NCI-H1105 treated with DMSO at 0.1 percent for 48 hours (cell line): ENCODE measurements at places on chromosomes 2 and 18.
A peak's percentile ranks its signal among the peaks of the same experiment; 100 is the strongest.

GRCh38 chr2:168661863-168662256 lies 140.6 kb upstream of the NOSTRIN start:
- DNase-seq = no peak

GRCh38 chr2:199495147-199495546 lies 37.4 kb upstream of the SATB2 start:
- no peak for DNase-seq

- no peak for DNase-seq
Measured at GRCh38 chr18:36728345-36728744, 100.5 kb downstream of the TPGS2 start.

- DNase-seq = no peak
Measured at GRCh38 chr2:21770787-21771186, 647.0 kb downstream of the TDRD15 start.

DNA sequence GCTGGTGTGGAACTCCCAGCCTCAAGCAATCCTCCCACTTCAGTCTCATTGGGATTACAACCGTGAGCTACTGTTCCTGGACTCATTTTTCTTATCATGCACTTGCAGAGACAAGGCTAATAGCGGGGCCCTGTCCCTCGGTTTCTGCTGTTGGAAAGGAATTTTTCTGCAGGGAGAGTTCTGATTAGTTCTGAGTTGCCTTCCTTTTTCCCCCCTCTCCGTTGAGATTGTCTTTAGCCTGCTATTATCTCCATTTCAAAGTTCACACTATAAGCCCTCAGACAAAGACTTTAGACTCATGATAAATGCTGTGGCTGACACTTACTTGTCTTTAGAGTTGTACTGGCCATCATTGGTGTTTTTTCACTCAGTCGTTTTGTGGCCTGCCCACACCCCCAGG lies 97.2 kb downstream of the NCOA1 start:
- DNase-seq = no peak

DNA sequence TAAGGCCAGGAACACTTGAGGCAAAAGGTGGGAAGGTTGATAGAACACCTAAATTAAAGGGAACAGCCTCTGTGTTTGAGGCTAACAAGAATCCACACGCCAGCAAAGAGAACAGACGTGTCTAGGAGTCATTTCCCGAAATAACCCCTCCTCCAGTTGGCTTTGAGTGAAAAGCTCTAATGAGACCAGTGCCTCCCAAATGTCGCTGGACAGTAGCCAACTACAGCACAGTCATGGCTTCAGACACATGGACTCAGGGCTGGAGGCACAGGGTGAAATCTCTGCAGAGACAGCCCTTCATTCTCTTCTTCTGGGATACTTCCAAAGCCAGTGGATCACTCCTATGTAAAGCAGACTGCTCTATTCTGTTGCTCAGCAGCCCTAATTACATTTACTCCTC lies 49.6 kb downstream of the SOWAHC start:
- peak; percentile 74 for DNase-seq

GRCh38 chr2:147829106-147829505 lies 15.7 kb upstream of the ACVR2A start:
- peak; percentile 52 for DNase-seq

DNA sequence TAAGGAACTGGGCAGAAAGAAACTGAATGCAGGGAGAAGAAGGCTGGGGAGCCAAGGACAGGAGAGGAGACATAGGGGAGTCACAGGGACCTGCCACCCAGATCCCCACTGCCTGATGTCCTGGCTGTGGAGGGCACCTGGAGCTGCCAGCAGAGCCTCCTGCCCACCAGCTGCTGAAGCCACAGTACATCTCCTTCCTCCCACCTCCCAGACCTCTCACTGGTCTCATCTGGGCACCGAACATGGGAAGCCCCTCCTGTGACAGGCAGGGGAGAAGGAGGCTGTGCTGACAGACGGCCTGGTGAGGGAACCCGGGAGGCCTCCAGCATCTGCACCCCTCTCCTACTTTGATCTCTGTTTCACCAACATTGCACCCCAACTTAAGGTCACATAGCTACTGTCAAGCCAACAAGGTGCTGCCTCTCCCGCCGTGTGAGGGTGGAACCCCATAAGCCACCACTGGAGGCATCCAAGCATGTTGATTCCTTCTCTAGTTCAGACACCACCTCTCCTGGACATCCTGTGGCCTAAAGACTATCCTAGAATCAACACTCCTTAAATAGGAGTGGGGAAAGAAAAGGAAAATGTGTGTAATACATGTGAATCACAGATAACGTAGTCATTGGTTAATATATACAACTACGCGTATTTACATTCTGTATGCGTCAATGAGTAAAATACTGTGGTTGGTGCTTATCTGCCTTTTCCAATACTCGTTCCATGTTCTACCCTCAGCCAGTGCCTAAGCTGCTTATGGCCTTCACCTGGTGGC lies 3.5 kb upstream of the RNPEPL1 start:
- DNase-seq = no peak

DNA sequence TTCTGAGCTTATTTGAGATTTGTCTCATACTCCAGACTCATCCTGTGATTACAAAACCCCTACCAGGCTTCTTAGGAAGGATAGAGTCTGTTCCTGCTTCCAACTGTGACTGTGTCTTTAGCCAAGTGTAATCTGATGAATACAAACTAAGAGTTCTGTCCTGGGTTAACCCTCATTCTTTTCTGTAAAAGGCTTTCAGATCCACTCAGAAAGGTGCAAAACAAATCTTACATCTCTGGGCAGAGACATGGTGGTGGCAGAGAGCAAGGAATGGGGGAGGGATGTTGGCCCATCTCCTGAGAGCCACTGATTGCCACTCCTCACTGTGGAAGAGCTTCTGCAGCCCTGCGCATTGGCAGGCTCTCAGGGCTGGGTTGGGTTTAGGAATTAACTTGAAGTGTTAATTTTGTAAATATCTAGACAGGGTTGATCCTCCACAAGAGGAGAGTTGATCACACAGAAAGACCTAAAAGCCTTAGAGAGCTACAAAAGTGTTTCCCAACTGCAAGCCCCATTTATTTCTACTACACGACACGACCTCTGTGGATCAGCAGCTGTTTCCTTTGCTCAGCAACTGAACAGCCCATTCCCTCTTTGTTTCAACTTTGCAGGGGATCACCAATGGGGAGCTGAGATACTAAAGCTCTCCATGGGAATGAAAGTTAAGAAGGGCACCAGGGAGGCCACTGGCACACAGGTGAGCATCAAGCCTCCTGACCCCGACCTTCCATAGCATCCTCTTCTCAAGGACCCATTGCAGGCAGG lies 23.7 kb upstream of the SPTBN1 start:
- no peak for DNase-seq

- peak; percentile 79 for DNase-seq
Measured at GRCh38 chr18:60508108-60508507, 135.5 kb upstream of the MC4R start.

GRCh38 chr2:35443087-35443486 lies 912.5 kb upstream of the CRIM1 start:
- no peak for DNase-seq

- DNase-seq = no peak
Measured at GRCh38 chr2:101430156-101430555, 42.9 kb upstream of the CREG2 start.

DNA sequence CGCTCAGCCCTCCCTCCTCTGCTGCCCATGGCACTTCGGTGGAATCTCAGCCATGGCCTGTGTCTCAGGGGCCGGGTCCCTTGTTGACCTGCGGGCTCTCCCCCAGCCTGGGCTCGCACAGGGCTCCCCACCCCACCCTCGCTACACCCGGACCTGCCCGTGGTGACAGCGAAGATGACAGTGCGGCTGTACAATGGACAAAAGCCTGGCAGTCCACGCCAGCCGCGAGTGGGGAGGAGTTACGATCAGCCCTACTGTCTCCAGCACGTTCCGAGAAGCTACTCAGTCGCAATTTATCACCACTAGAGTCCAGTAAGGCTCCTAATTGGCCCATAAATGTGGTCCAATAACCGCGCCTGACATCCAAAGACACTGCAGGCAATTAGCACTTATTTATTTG lies 31.6 kb downstream of the GBX2 start:
- no peak for DNase-seq

GRCh38 chr2:42931818-42932195 lies 139.4 kb upstream of the HAAO start:
- DNase-seq = no peak

DNA sequence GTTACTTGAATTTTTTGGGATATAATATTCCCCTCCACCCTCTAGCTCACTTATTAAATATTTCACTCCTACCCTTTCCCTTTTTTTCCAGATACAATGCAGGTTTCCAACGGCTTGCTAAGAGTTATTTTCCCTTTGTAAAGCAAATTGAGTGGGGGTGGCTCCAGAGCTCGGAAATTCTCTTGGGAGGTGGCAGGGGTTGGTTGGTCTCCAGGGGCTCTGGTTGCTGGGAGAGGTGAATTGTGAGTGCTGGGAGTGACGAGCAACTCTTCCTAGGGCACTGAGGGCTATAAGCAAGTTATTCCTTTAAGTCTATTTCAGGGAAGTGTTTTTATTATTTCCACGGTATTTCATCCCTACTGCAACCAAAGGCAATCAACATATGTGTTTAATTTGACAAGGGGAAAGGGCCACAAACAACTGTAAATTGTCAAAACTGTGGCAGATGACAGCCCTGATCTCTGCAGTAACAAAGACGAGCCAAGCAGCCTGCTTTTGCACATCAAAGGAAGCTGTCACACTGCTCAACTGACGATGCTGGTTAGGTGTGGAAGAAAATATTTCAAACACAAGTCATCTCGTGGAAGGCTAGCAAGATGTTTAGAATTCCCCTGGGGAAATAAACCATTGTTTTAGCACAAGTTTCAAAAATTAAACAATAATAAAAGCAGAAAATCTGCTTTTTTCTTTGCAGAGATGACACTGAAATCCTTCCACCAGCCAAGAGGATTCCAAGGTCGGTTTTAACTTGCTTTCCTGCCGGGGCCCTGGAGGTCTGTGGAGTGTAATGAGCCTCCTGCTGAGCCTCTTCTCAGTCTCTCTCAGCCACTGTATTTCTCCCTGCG lies 34.8 kb upstream of the ASXL2 start:
- DNase-seq = no peak

DNA sequence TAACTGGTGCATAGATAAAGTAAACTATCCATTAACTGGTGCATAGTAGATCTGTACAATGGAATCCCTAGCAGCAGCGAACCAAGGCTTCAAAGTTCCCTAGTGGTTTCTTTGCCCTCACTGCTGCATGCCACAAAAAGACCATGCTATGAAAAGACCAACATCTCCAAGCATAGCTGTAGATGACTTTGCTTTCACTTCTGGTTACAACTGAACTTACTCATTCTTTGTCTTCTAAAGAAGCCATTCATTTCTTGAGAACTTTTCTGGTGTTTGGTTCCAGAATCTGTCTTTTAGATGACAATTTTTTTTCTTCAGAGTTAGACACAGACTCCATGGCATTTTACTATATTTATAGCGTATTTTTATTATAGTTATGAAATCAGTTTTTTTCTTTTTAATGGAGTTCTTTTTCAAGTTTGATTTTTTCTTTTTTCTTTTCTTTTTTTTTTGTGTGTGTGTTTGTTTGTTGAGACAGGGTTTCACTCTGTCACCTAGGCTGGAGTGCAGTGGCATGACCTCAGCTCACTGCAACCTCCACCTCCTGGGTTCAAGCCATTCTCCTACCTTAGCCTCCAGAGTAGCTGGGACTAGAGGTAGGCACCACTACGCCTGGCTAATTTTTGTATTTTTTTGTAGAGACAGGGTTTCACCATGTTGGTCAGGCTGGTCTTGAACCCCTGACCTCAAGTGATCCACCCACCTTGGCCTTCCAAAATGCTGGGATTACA lies 63.6 kb downstream of the SLC35F5 start:
- DNase-seq = no peak

DNA sequence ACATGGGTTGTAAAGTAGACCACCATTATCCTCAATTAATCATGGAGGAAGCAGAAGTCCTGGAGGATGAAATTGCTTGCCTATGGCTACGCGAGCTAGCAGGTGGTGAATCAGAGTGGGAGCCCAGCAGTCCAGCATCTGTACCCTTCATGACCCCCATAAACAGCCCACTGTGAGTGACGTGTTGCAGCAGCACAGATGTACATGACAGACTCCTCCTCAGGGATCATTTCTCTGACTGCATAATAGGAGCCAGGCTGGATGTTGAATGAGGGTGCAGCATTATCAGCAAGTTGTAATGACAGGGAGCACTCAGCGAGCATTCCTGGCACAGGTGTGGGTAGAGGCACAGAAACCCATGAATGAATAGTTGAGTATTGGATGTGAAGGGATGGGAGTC lies 339.3 kb downstream of the MYCN start:
- DNase-seq = no peak

GRCh38 chr2:215038421-215038820 lies 100.0 kb downstream of the ABCA12 start:
- DNase-seq = no peak

- DNase-seq = no peak
Measured at GRCh38 chr2:159933727-159934049, 128.7 kb downstream of the PLA2R1 start.

DNA sequence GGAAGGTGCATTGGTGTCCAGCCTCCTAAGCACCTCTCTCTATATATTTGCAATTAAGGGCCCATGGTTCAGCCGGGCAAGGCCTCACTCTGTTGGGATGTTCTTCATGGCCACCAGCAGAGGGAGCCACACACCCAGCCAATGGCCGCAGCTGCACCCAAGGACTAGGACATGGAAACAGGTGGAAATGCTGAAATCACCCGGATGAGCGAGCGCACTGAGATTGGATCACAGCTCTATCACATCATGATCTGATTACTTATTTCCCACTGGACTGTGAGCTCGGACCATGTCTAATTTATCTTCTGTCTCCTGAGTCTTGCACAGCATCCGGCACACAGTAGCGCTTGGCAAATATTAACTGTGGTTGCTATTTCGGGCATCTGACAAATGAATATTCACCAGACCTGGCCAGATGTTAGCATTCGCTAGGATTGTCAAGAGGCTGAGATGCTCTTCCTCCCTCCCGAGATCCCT lies 31.2 kb downstream of the KIF3C start:
- DNase-seq = peak; percentile 73

- DNase-seq = no peak
Measured at GRCh38 chr18:46297124-46297523, 192.9 kb downstream of the HAUS1 start.

DNA sequence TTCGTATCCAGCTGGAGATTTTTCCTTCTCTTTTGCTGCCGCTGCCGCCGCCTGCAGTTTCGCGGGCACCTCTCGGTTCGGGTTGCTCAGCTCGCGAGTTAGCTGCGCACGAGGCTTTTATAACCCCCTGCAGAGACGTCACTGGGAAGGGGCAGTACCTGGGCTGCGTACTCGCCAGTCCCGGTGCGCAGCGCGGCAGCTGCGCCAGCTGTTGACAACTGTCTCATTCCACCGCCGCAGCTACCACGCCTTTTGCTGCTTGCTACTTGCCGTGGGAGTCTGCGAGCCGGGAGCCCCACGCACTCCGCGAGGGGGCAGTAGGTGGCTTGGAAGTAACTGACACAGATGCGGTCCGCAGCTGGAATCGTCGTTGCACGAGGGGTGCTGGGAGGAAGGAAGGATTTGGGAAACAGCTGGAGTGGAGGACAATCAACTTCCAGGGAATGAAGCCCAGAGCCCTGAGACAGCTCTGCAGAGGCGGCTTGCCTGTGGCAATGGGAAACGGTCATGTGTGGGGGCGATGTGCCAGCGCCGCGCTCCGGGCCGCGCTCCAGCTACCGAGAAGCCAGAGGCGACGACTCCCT lies at the start of gene TACR1:
Gene TACR1 (minus strand): TSS at position 93 of the 584 bp plus-strand sequence. CDS start 586 bp downstream, outside the sequence.
- peak; percentile 57 for DNase-seq

- no peak for DNase-seq
Measured at GRCh38 chr2:100606726-100607343, 44.0 kb downstream of the PDCL3 start.
